ENCODE measurements at places on chromosomes 1 and 21.

DNA sequence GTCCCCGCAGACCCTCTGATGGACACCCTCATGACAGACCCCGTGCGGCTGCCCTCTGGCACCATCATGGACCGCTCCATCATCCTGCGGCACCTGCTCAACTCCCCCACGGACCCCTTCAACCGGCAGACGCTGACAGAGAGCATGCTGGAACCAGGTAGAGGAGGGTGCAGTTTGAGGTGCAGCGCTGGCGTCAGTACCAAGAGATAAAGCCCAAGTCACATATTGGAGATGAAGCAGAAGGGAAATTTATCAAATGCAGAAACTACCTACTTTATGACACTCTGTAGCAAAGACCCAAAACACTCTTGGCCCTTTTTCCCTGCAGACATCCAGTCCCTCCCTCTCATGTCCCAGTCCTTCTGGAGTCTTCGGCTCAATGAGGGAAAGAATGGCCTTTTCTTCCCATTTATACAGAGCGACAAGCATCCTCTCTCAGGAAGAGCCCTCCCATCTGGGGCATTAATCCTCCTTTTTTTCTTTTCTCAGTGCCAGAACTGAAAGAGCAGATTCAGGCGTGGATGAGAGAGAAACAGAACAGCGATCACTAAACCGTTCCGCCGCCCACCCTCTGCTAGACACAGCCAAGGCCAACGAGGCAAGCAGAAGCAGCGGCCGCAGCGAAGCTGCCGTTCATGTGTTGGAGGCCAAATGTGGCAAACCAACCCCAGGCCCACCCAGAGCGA, 30.8 kb upstream of the KIF1B start:
- H3K27ac ChIP-seq, result no peak overlapping the region
- peaks cover 17% of the 10 kb centered on the region for H3K36me3 ChIP-seq
- H3K27me3 ChIP-seq, result no peaks in the 10 kb centered on the region
- no peak overlapping the region for H3K4me3 ChIP-seq
- no peaks in the 10 kb centered on the region for H3K4me1 ChIP-seq

GRCh38 chr1:5447503-5447960, 544.7 kb downstream of the NPHP4 start:
- no peak overlapping the region for H3K27ac ChIP-seq
- H3K27me3 ChIP-seq, result peaks cover 25% of the 10 kb centered on the region
- H3K4me3 ChIP-seq, result no peak overlapping the region
- H3K36me3 ChIP-seq, result no peaks in the 10 kb centered on the region
- no peak for DNase-seq

- H3K4me3 ChIP-seq, result no peak overlapping the region
- no peaks in the 10 kb centered on the region for H3K27me3 ChIP-seq
- H3K4me1 ChIP-seq, result no peaks in the 10 kb centered on the region
- H3K27ac ChIP-seq, result no peak overlapping the region
- no peaks in the 10 kb centered on the region for H3K36me3 ChIP-seq
- no peak for DNase-seq
These were observed 40.0 kb downstream of the CLDN17 start for GRCh38 chr21:30126576-30126975.

- H3K4me1 ChIP-seq, result peaks cover 64% of the 10 kb centered on the region
- H3K36me3 ChIP-seq, result peaks cover 20% of the 10 kb centered on the region
- H3K27ac ChIP-seq, result peak overlapping the region; percentile 65
- no peak overlapping the region for H3K4me3 ChIP-seq
These were observed 47.7 kb downstream of the PGM1 start for GRCh38 chr1:63640633-63641567.

DNA sequence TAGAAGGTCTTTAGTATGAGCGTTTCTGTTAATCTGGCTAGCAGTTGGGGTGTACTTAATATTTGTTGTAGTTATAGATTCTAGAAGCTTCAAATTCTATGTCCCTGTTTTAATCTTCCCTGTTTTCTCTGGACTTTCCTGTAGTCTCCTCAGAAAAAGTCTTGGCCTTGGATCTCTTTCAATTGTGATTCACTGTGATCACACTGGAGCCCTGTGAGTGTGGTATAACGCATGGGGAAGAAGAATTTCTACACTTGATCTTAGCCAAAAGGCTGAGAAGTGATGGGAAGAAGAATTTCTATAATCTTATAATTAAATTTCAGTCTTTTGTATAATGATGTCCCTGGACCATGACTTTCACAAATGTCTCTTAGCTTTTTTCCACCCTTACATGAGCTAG, 36.7 kb upstream of the COP1 start:
- no peaks in the 10 kb centered on the region for H3K36me3 ChIP-seq
- no peak overlapping the region for H3K4me3 ChIP-seq
- no peak for DNase-seq
- H3K27ac ChIP-seq, result no peak overlapping the region

DNA sequence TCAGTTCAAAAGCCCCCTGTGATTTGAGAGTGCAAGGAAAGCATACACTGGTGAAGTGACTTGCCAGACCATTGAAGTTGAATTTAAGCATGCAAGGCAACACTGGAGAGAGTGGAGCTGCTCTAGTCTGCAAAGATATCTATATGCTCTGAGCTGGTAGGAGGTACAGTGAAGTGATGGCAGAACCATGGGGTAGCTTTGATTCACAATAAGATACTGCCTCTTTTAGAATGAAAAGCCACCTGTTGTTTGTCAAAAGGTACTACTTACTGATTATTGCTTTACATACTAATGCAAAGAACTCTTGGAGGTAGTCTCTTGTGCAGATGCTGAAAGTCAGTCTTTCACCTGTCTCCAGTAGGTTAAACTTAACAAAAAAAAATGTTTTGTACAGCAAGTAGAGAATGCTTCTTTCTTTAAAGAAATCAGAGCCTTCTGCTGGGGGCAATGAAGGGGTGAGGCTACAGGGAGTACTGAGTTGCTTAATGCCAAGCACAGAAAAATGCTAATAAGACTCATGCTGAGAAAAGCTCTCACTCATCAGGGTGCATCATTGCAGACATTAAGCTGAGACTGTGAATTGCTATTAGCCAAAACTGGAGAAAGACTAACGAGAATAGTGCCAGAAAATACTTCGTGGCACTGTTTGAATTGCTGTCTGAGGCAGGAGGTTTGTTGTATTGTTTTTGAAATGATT, 1150.5 kb upstream of the TMPRSS15 start:
- H3K4me3 ChIP-seq, result no peak overlapping the region
- H3K27me3 ChIP-seq, result no peaks in the 10 kb centered on the region
- H3K36me3 ChIP-seq, result no peaks in the 10 kb centered on the region
- H3K4me1 ChIP-seq, result no peaks in the 10 kb centered on the region

- H3K4me1 ChIP-seq, result no peaks in the 10 kb centered on the region
- no peaks in the 10 kb centered on the region for H3K36me3 ChIP-seq
- DNase-seq, result peak; percentile 4
- H3K4me3 ChIP-seq, result no peak overlapping the region
- H3K27me3 ChIP-seq, result no peaks in the 10 kb centered on the region
These were observed 3.2 kb downstream of the FCRL2 start for GRCh38 chr1:157773493-157774350.

GRCh38 chr1:60227601-60228000, 154.0 kb upstream of the C1orf87 start:
- no peaks in the 10 kb centered on the region for H3K27me3 ChIP-seq
- no peak for DNase-seq
- H3K4me3 ChIP-seq, result no peak overlapping the region
- no peaks in the 10 kb centered on the region for H3K36me3 ChIP-seq
- H3K27ac ChIP-seq, result no peak overlapping the region

- H3K27ac ChIP-seq, result no peak overlapping the region
- H3K4me1 ChIP-seq, result peaks cover 5% of the 10 kb centered on the region
- H3K27me3 ChIP-seq, result peaks cover 8% of the 10 kb centered on the region
- H3K36me3 ChIP-seq, result no peaks in the 10 kb centered on the region
- no peak overlapping the region for H3K4me3 ChIP-seq
- no peak for DNase-seq
These were observed 100.7 kb downstream of the KCTD3 start for GRCh38 chr1:215667761-215668160.

- DNase-seq, result no peak
- H3K27me3 ChIP-seq, result no peaks in the 10 kb centered on the region
- no peaks in the 10 kb centered on the region for H3K36me3 ChIP-seq
- H3K27ac ChIP-seq, result no peak overlapping the region
These were observed 24.6 kb upstream of the PLPPR4 start for GRCh38 chr1:99239690-99240089.

DNA sequence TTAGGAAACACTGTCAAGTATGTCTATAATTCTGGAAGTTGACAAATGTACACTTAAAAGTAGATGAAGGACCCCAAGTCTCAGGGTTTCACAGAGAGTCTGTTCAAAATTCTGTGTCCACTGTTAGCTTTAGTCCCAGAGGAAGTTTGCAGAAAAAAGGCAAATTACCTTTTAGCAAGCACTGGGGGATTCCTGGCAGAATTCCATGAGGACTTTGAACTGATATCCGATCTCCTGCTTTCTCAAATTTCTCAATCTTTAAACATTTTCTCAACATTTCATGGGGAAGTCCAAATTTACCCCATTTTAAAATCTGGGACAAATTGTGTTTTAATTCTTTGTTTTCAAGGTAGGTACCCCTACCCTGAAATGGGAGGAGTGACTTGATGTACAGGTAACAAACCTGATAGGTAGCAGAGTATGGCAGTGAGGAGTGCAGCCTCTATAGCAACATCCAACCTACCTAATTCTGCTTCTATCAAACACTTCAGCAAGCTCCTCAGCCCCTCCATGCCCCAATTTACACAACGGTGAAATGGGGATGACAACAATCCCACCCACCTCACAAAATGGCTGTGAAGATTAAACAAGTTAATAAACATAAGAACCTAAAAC, 344.9 kb downstream of the OMA1 start:
- H3K27ac ChIP-seq, result no peak overlapping the region
- H3K4me3 ChIP-seq, result no peak overlapping the region
- H3K27me3 ChIP-seq, result no peaks in the 10 kb centered on the region
- no peaks in the 10 kb centered on the region for H3K4me1 ChIP-seq

GRCh38 chr1:43554444-43554992, 23.8 kb downstream of the PTPRF start:
- H3K27me3 ChIP-seq, result no peaks in the 10 kb centered on the region
- peaks cover 16% of the 10 kb centered on the region for H3K36me3 ChIP-seq
- H3K27ac ChIP-seq, result no peak overlapping the region
- peak; percentile 29 for DNase-seq
- no peaks in the 10 kb centered on the region for H3K4me1 ChIP-seq

DNA sequence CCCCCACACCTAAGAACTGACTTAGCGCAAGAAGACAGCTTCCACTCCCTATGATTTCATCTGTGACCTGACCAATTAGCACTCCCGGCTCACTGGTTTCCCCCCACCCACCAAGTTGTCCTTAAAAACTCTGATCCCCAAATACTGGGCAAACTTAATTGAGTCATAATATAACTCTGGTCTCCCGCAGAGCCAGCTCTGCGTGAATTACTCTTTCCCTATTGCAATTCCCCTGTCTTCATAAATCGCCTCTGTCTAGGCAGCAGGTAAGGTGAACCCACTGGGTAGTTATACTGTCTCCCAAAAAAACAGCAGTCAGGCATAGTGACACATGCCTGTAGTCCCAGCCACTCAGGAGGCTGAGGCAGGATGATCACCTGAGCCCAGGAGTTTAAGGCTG, 36.9 kb downstream of the ZBTB8OS start:
- no peaks in the 10 kb centered on the region for H3K27me3 ChIP-seq
- no peak for DNase-seq
- no peaks in the 10 kb centered on the region for H3K36me3 ChIP-seq
- H3K27ac ChIP-seq, result no peak overlapping the region

GRCh38 chr1:193707271-193708021, 521.0 kb upstream of the B3GALT2 start:
- DNase-seq, result no peak
- H3K27me3 ChIP-seq, result no peaks in the 10 kb centered on the region
- no peaks in the 10 kb centered on the region for H3K36me3 ChIP-seq

- H3K27me3 ChIP-seq, result no peaks in the 10 kb centered on the region
- no peaks in the 10 kb centered on the region for H3K4me1 ChIP-seq
- H3K27ac ChIP-seq, result no peak overlapping the region
- DNase-seq, result peak; percentile 10
- no peak overlapping the region for H3K4me3 ChIP-seq
These were observed 810.2 kb upstream of the ADAMTS5 start for GRCh38 chr21:27776925-27777553.

- H3K36me3 ChIP-seq, result no peaks in the 10 kb centered on the region
- no peak overlapping the region for H3K27ac ChIP-seq
- DNase-seq, result peak; percentile 73
- H3K27me3 ChIP-seq, result no peaks in the 10 kb centered on the region
These were observed 20.4 kb upstream of the GNG12 start for GRCh38 chr1:67853704-67854103.

DNA sequence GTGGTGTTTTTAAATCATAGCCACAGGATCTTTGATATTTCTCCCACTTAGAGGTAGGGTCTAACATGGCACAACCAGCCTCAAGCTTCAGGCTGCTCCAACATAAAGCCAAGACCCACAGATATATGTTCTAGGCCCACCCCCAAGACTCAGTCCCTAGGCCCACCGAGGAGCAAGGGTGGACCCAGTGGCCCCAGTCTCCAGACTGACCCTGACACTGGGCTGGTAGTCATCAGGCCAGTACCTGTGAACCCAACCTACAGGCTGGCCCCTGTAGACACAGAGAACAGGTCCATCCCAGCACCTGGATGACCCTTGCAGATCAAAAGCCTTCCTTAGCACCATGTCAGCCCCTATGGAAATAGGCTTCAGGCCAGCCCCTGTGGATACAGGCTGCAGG, 60.5 kb downstream of the NEGR1 start:
- H3K36me3 ChIP-seq, result no peaks in the 10 kb centered on the region
- H3K4me3 ChIP-seq, result no peak overlapping the region
- 0 out of 2 replicates have a peak, but pooled peaks cover 2% of the 10 kb centered on the region for H3K27me3 ChIP-seq
- DNase-seq, result no peak

GRCh38 chr1:919271-919872, 4.4 kb upstream of the SAMD11 start:
- H3K4me1 ChIP-seq, result peaks cover 35% of the 10 kb centered on the region
- H3K27me3 ChIP-seq, result peaks cover 39% of the 10 kb centered on the region
- H3K27ac ChIP-seq, result no peak overlapping the region
- no peak for DNase-seq
- H3K36me3 ChIP-seq, result no peaks in the 10 kb centered on the region
- H3K4me3 ChIP-seq, result no peak overlapping the region

DNA sequence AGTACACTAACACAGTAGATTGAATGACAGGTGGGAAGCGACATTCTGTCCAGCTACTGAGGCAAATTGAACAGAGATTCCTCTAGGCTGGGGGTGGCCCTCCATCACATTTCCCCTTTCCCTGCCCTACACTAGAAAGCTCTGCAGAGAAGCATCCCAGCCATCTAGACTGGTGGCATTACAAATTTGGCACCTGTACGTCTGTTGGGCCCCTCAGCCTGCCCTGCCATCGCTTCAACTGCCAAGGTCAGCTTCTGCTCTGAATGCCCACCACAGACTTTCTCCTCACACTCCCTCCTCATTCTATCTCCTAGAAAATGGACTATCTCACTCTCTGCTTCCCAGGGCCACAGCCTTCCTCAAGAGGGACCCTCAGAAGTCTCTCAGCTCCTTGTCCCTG, 16.7 kb downstream of the TRABD2B start:
- no peaks in the 10 kb centered on the region for H3K4me1 ChIP-seq
- H3K27ac ChIP-seq, result no peak overlapping the region
- no peaks in the 10 kb centered on the region for H3K36me3 ChIP-seq

DNA sequence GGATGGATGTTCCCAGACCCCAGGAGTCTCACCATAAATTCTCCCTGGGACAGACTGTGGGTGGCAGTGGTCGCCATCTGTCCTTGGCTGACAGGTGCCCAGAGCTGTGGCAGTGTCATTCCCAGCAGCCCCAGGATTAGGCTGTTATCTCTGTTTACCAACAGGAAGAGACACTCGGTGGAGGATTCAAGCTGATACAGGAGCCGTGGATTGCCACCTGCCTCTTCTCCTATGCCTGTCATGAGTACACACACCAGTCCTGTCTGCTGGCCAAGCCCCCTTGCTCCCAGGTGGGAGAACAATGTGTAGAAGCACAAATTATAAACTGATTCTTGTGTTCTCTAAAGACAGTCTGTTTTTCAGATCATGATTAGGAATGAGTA, 152.6 kb downstream of the ETS2 start:
- no peaks in the 10 kb centered on the region for H3K27me3 ChIP-seq
- H3K4me1 ChIP-seq, result no peaks in the 10 kb centered on the region
- no peaks in the 10 kb centered on the region for H3K36me3 ChIP-seq
